ENCODE measurements at places on chromosomes 11 and 22.

DNA sequence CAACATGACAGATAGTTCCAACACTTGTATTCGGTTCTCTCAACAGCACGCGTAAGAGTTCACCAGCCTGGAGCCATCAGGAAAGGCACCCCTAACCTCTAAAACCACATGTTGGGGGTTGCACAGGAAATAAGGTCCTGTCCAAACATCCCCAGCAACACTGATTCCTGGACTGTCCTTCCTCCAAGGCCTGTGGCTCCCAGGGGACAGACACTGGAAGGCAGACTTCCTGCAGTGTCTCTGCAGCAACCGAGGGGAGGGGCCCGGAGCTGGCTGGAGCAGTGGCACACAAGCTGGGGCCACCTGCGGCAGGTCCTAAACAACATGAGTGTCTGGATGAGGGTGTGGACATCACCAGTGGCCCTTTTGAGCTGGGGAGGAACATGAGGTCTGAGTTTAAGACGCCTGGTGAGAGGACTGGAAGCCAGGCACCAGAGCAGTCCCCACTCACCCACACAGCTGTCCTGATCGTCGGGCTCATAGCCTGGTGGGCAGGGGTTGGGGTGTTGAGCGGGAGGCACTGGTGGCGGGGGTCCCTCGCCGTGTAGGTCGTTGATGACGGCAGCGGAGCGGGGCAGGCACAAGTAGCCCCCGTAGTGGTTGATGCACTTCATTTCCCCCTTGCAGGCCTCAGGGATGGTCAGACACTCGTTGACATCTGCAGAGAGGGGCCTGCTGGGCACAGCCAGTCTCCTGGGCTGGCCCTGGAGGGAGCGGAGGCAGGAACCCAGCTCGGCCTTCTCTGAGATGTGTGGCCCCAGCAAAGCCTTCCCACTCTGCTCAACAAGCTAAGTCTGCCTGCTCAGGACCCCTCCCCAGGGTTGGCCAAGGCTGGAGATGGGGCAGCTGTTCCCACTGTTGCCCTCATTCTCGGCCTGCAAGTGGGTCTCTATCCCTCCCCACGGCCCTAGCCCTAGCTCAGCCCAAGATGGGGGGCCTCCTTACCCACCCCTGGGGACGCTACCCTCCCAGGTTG lies 1.6 kb downstream of the EFEMP2 start:
- DNase-seq = no peak

DNA sequence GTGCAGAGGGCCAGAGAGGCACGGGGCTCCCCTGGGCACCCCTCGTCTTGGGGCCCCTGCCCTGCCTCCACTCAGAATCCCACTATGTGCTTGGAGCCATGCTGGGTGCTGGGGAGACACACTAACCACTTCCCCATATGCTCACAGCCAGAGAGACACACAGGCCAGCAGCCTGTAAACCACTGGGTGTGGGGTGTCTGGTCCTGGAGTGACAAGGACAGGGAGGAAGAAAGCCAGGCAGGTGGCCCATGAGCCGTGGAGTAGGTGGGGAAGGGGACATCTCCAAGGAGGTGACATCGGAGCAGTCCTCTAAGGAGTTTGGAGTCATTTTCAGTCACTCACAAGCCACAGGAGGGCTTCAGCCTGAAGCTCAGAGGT lies 58.9 kb downstream of the CDKN1C start:
- DNase-seq = no peak

GRCh38 chr11:83706566-83706965 lies 420.4 kb upstream of the CCDC90B start:
- DNase-seq = no peak

DNA sequence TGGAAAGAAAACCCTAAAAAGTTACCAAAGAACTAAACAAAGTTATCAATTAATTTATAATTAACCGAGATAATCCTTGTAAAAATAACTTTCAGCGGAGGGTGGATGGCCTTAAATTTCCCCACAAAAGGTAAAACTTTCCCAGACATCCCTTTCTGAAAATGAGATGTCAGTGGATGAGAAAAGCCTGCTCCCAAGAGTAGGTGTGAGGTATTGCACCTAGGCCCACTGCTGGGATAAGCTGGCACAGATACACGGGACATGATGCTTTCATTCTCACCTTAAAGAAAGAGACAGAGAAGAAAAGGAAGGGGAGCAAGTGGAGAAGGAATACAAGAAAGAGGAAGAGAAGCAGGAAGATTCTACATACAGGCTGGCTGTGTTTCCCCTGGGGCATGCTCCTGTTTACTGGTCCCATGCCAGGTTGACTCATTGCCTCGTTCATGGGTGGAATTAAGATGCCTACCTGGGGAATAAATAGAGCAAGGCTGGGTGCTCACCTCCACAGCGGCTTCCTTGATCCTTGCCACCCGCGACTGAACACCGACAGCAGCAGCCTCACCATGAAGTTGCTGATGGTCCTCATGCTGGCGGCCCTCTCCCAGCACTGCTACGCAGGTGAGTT lies at the start of gene SCGB2A2:
Gene SCGB2A2 (plus strand): TSS at position 505 of the 625 bp plus-strand sequence. CDS start 59 bp downstream, at position 564.
- peak; percentile 25 for DNase-seq

- no peak for DNase-seq
These were observed 65.4 kb upstream of the CRTAM start for GRCh38 chr11:122772945-122773344.

GRCh38 chr22:23787600-23787896 lies 782 bp downstream of the SMARCB1 start:
- DNase-seq = no peak

All from dermis blood vessel endothelial cell (primary cell).